ENCODE measurements at places on chromosomes 12 and 14.

DNA sequence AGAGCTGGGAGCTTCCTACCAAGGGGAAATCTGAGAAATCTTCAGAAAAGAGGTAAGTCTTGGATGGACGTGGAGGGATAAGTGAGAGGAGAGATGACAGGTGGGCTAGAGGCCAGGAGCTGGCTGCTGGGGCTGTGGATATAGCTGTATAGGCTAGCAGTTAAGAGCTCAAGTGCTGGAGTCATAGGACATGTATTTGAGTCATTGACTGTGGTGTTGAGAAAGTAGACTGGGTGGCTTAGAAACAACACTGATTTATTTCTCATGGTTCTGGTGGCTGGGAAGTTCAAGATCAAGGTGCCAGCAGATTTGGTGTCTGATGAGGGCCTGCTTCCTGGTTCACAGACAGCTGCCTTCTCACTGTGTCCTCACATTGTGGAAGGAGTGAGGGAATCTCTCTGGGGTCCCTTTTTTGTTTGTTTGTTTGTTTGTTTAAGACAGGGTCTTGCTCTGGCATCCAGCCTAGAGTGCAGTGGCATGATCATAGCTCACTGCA, 151.1 kb upstream of the FUT8 start:
- no peaks in the 10 kb centered on the region for H3K4me1 ChIP-seq

GRCh38 chr14:89564989-89565388, 148.0 kb upstream of the FOXN3 start:
- H3K4me1 ChIP-seq: peaks cover 6% of the 10 kb centered on the region
- H3K36me3 ChIP-seq: no peaks in the 10 kb centered on the region
- no peak overlapping the region for H3K27ac ChIP-seq
- DNase-seq: no peak
- no peaks in the 10 kb centered on the region for H3K27me3 ChIP-seq

DNA sequence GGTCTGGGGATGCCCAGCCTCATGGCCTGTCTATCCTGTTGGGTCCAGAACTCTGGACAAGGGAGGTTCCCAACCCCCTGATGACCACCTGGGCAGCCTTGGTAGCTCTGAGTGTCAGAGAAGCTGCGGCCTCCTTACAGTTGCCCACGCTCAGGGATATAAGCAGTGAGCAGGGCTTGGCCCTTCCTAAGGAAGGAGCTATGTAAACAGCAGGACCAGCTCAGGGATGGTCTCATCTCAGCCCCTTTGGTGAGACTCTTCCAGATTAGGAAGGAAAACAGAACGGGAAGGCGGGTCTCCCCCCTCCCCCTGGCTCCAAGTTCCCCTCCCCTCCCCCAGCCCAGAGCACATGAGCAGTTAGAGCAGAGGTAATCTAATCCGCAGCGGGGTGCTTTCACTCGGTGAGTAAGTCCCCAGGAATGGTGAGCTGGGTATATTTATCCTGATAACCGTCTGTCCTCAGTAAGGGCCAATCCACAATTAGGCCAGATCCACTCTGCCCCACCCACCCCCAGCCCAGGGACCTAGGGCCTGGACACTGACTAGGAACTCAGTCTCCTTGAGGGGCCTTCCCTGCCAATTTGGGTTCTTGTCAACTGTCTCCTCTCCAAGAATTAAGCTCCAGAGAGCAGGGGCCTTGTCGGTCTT, 29.5 kb upstream of the RPLP0 start:
- peak; percentile 38 for DNase-seq
- no peaks in the 10 kb centered on the region for H3K27me3 ChIP-seq
- peak overlapping the region; percentile 44 for H3K4me3 ChIP-seq
- H3K4me1 ChIP-seq: peaks cover 66% of the 10 kb centered on the region

DNA sequence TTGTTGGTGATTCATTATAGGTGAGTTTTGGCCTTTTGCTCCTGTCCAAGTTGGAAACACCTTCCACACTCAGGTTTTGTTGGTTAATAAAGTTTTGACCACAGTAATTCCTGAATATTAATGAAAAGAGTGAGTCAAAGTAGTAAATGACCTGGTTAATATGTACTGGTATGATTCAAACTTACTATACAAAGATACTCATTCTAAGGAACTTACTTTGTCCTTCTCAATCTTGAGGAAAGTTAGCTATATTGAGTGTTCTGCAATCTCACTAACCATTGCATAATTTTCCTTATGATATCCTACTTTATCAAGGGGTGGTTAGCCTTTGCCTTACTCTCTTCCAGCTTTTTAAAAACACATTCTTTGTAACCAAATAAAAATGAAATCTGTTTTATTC, 20.9 kb upstream of the HECTD1 start:
- no peaks in the 10 kb centered on the region for H3K36me3 ChIP-seq
- no peaks in the 10 kb centered on the region for H3K4me1 ChIP-seq
- DNase-seq: no peak
- no peak overlapping the region for H3K4me3 ChIP-seq
- no peak overlapping the region for H3K27ac ChIP-seq

- no peak overlapping the region for H3K4me3 ChIP-seq
- H3K4me1 ChIP-seq: no peaks in the 10 kb centered on the region
- no peak overlapping the region for H3K27ac ChIP-seq
- DNase-seq: peak; percentile 7
- H3K27me3 ChIP-seq: no peaks in the 10 kb centered on the region
- no peaks in the 10 kb centered on the region for H3K36me3 ChIP-seq
These were observed 51.3 kb downstream of the CPSF6 start for GRCh38 chr12:69290545-69291277.

- H3K36me3 ChIP-seq: no peaks in the 10 kb centered on the region
- H3K27ac ChIP-seq: no peak overlapping the region
- no peaks in the 10 kb centered on the region for H3K4me1 ChIP-seq
- peak; percentile 20 for DNase-seq
- peak overlapping the region; percentile 56 for H3K4me3 ChIP-seq
These were observed 5.0 kb downstream of the CELA1 start for GRCh38 chr12:51341251-51342007.

DNA sequence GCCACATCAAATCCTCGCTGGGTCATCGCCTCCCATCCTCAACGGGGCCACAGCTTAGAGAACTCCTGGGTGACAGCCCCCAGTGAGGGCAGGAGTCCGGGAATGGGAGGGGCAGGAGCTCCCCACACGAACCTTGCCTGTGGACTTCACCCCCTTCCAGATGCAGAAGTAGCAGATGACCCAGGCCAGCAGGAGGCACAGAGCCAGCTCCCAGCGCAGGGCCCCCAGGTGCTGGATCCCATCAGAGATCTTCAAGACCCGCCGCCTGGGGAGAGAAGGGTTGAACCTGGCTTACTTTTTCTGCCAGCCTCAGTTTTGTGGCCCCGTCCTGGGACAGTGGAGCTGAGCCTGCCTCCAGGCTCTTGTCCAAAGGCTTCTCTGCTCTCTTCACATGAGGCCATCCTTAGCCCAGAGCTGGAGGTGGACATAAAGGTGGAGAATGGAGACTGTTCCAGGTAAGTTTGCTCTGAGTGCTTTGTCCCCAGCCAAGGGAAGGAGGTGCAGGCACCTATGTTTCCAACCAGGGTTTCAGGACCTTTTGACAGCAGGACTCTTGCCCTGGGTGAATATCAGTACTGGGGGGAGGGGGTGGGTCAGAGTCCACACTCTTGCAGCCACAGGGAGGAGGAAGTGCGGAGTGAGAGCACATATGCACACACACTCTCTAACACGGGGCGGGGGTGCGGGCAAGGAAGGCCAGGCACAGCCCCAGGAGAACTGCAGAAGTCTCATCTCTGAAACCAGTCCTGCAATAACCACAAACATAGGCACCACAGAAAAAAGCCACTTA, 23.3 kb upstream of the SLC6A12 start:
- DNase-seq: no peak
- no peaks in the 10 kb centered on the region for H3K36me3 ChIP-seq
- H3K4me1 ChIP-seq: no peaks in the 10 kb centered on the region
- H3K4me3 ChIP-seq: no peak overlapping the region
